Epithelial cell of proximal tubule (primary cell): ENCODE measurements at places on chromosomes 12 and 14. TPM values are rescaled to one million over a fixed set of nuclear protein-coding genes. Genes with fewer than 3 reads are reported as not detected.

- DNase-seq = no peak
These were observed 1535.9 kb upstream of the FLRT2 start for GRCh38 chr14:83994020-83994419.

- no peak for DNase-seq
These were observed 2.1 kb upstream of the B3GNT4 start for GRCh38 chr12:122201381-122201780.

DNA sequence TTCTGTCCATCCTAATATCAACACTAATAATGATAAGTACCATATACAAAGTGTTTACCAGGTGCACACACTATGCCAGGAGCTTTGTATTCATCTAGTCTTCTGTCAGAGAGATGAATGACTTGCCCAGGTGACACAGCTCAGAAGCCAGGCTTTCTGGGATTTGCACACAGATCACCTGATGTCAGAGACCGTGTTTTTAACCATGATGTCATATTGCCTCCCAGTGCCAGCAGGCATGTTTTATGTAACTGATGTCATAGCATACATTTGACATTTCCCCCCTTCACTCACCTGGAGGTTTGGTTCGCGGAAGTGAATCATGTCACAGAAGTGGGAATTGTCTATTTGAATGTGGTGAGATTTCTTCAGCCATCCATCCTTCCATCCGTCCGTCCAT, 5.7 kb downstream of the WSCD2 start:
- DNase-seq = no peak

GRCh38 chr12:2855546-2855945, 1.3 kb downstream of the TEX52 start:
- DNase-seq = no peak

DNA sequence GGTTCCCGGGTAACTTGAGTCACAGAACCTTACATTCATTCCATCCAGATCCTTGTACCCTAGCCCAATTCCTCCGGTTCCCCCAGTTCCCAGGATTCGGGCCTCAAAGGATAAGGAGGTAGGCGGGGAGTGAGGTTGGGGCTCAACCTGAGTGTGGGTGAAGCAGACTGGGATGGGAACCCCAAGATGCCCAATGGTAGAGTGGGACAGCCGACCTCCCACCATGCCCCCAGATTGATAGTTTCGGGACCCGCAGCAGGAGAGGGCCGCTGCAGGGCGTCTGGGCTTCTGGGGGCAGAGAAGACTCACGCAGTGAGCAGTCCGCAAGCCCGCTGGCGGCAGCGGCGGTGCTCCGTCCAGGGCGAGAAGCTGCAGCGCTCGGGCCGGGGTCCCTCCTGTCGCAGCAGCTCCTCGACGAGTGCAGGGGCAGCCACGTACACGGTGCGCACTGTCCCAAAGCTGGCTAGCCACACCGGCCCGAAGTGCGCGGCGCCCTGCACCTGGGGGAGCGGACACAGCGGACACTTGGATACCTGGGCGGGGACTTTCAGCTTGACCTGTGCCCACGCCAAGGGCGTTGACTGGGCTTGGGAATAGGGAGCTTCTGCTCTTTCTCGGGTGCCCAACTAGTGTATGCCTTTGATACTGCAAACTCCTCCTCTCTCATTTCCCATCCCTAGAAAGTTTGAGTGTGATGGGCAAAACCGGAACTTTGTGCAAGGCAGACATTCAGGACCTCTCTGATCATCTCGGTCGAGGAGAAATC, 997 bp downstream of the CYP27B1 start:
- DNase-seq = no peak

PLXNC1 gene
- total RNA-seq = 0.06 and 0.07 TPM in 2 replicates

DNA sequence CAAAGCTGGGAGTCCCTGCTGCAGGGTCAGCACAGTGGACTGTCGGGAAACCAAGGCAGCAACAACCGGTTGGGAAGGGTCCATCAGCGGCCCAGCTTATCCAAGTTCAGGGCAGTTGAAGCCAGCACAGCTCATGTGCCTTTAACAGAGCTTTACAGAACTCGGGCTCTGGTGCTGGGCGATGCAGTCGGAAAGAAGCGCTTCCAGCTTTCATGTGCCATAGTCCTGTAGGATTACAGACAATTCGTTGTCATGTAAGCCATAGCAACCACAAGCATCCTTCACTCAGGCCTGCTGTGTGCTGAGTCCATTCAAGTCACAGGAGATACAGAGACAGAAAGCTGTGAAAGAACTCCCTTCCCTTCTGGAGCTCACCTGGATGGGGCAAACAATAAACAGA, 3.5 kb upstream of the FAM181A start:
- no peak for DNase-seq

- no peak for DNase-seq
These were observed 396.7 kb upstream of the OR4E1 start for GRCh38 chr14:22070119-22070982.

TMEM233 gene
- 0.17 TPM in 1 of 2 replicates, not detected in the other for total RNA-seq

GRCh38 chr12:23949348-23950209, at the start of gene SOX5:
Gene SOX5, minus strand, starts transcription at chr12:23949670. Its CDS starts 69 bp downstream, at chr12:23949601.
- DNase-seq = peak; percentile 32

SRGAP1 gene
- 9.4 and 14.5 TPM in 2 replicates for total RNA-seq

DNA sequence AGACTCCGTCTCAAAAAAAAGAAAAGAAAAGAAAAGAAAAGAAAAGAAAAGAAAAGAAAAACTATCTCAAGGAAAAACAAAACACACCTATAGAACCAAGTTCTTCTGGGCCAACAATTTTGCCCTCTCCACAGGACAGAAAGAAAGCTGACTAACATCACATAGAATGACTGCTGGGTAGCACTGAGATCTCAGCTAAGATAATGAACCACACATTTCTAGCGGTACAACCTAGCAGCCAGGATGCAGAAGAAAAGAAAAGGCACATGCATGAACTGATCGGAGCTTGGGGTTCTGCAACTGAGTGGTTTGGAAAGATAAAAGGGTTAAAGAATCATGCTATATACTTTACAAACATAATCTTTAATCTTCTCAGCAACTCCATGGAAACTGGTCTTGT, 19.5 kb downstream of the TMED10 start:
- no peak for DNase-seq

GRCh38 chr12:118850244-118850825, 131.0 kb upstream of the SRRM4 start:
- no peak for DNase-seq

FAM186B gene
- total RNA-seq = 0.07 TPM in 1 of 2 replicates, not detected in the other

GRCh38 chr14:81219759-81220579, 790 bp downstream of the GTF2A1 start:
- DNase-seq = no peak

DNA sequence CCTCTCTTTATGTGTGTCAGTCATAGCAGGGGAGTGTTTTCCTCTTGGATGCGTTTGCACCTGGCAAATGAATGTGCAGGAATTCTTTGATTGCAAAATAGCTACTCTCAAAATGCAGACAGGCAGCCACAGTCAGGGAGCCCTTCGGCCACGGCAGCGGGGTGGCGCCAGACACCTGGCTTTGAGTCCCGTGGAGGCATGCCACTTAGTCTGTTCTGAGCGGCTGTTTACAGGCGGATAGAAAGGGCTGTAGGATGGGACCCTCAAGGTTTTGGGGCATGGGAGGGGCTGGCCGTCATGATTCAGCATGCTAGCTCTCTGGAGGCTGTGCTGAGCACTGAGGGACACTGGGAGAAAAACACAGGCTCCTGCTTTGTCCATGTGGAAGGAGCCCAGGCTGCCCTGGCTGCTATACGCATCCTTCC, 117.1 kb downstream of the SLC25A47 start:
- peak; percentile 52 for DNase-seq

DNA sequence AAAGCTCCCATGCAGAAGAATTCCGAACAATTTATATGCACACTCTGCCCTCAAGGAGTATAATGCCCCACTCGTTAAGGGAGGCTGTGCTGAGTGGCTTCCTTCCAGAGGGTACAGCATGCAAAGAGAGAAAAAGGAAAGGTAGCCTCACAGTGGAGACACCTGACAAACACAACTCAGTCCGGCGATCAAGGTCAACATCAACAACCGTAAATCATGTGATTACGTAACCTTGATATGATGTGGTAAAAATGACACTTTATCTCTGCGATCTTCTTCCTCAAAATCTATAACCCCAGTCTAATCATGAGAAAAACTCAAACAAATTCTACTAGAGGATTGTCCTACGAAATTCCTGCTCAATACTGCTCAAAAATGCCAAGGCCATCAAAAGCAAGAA, 400.5 kb upstream of the CCDC196 start:
- no peak for DNase-seq

DNA sequence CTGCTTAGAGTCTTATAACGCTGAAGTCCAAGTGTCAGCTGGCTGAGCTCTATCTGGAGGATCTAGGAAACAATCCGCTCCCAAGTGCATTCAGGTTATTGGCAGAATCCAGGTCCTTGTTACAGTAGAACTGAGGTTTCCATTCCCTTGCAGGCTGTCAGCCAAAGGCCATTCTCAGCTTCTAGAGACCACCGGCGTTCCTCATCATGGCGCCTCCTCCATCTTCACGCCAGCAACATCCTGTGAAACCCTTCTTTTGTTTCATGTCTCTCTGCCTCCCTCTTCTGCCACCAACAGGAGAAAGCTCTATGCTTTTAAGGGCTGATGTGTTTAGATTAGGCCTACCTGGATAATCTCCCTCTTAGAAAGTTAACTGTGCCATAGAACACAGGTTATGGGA, 133.0 kb upstream of the RASSF8 start:
- no peak for DNase-seq

- no peak for DNase-seq
These were observed 811.7 kb downstream of the C12orf50 start for GRCh38 chr12:87217491-87217890.

DNA sequence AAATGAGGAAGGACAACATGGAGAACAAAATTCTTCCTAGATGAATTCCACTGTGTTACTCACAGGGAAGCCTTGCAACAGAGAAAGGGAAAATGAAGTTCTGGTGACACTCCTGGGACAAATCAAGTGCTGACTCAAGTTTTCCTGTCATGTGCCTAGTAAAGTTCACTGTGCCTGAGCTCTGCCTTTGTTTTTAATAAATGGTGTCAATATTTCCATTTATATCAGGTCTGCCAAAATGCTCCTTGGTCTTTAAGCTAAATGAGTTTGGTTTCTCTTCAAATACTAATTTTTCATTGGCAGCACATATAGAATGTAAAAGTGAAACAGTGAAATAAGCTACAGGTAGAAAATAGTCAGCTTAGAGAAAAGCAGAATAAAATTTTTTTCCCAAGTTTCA, 33.0 kb downstream of the HIGD1C start:
- DNase-seq = peak; percentile 56

TCL1B gene
- not detected in 2 replicates for total RNA-seq

DNA sequence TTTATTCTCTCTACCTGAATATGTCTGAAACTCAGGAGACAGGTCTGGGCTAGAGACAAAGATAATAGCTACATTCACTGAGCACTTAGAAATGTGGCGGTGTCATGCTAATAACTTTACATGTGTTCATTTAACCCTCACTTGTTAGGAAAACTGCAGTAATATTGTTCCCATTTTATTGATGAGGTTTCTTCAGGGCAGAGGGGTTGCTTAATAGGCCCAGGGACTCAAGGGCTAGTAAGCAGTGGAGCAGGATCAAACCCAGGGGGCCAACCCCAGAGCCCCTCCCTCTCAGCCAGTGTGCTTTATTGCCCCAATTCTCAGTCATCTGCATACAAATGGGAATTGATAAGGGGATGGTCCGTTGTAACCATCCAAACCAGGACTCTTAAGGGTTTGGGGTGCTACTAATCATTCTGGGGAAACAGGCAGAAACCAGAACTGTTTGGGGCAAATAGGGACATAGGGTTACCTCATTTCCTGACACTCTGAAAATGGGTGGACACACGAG, 142.8 kb upstream of the AMIGO2 start:
- DNase-seq = no peak

- DNase-seq = peak; percentile 80
These were observed 65.8 kb upstream of the DACT1 start for GRCh38 chr14:58571769-58572472.

GRCh38 chr14:61872452-61872851, 110.2 kb downstream of the SNAPC1 start:
- DNase-seq = no peak

DNA sequence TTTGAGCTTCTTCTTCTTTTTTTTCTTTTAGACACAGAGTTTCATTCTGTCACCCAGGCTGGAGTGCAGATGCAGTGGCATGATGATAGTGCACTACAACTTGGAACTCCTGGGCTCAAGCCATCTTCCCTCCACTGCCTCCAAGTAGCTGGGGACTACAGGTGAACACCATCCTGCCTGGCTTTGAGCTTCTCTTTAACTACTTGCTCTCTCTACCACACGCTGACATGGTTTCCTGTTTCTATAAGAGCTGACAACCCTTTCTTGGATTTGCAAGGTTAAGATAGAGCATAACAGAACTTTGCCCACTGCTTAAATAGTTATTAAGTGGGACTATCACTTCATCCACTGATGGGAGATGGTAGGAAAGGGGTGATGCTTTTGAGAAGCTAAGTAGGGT, 82.4 kb upstream of the SLC38A2 start:
- DNase-seq = no peak

DNA sequence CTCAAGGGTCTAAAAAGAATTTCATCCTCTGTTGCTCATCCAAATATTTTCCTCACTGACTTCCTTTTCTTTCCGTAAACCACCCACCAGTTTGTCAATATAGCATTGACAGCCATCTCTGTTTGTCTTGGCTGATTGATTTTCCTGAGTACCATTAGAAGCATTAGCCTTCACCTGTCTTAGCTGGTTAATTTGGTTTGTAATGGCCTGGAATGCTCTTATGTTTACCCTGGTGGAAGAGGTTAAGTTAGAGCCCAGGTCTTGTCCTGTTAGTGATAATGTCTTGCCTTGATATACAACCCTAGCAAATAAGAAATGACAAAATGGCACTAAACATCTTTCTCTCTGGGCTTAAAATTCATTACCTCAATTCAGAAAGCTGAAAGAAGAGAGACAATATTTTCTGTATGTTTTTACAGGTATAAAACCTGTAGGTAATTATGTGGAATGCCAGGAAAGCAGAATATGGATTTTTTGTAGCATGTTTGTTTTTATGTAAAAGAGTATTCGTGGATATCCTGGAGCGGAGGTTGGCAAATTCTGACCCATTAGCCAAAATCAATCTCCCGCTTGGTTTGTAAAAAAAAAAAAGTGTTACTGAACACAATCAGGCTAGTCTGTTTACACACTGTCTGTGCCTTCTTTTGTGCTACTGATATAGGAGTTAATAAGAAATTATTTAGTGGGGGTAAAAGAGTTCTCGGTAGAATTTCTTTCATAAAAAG, 224.4 kb upstream of the DAAM1 start:
- no peak for DNase-seq

SOX5 gene
- total RNA-seq = 0.07 and 0.17 TPM in 2 replicates

DNA sequence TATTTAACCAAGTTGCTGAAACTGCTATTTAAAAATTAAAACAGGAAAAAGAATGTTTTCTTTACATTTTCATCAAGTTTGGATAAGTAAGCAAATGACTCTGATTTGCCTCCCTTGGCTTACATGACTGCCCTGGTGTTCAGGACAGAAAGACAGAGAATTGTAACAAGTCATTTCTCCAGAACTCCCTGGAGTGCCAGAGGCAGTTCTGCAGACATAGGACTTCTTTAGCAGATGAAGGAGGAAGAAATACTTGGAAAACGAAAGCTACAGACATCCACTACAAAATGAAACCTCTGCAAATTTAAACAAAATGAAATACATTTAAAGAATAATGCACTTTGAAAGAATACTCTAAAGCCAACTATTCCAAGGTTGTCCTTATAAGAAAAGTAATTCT, 253.9 kb downstream of the LRFN5 start:
- no peak for DNase-seq

GRCh38 chr12:108580531-108580930, 17.4 kb downstream of the TMEM119 start:
- DNase-seq = no peak

GRCh38 chr14:58796242-58797009, 158.7 kb downstream of the DACT1 start:
- no peak for DNase-seq

KLRB1 gene
- total RNA-seq = not detected in 2 replicates

- no peak for DNase-seq
These were observed 21.1 kb upstream of the TTC7B start for GRCh38 chr14:90837355-90837754.
